ENCODE measurements at places on chromosomes 1 and 21. TPM values are rescaled to one million over a fixed set of nuclear protein-coding genes. Genes with fewer than 3 reads are reported as not detected.

DNALI1 gene
- not detected for total RNA-seq

ATP1B1 gene
- 2.9 TPM for total RNA-seq

C1QC gene
- total RNA-seq, result not detected

CD5L gene
- total RNA-seq, result not detected

CAPN9 gene
- total RNA-seq, result not detected

DNA sequence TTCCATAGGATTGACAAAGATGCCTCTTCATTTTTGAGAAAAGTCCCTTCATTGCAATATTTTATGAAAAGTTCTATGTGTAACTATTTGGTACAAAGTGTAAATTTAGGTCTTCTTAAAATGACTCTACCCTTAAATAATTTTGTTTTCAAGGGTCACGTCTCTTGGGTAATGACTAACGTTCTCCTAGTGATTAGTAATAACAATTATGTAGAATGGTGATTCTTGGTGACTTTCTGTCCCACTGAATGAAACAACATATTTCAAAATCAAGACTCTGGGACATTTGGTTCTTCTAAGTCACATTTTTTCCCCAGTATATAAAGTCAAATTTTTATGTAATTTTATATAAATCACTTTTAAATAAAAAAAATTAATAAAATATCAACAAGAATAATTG lies 277.5 kb upstream of the ADAMTS5 start:
- no peaks in the 10 kb centered on the region for H3K36me3 ChIP-seq
- H3K4me3 ChIP-seq, result no peak overlapping the region
- no peaks in the 10 kb centered on the region for H3K4me1 ChIP-seq
- H3K27me3 ChIP-seq, result no peaks in the 10 kb centered on the region

DNA sequence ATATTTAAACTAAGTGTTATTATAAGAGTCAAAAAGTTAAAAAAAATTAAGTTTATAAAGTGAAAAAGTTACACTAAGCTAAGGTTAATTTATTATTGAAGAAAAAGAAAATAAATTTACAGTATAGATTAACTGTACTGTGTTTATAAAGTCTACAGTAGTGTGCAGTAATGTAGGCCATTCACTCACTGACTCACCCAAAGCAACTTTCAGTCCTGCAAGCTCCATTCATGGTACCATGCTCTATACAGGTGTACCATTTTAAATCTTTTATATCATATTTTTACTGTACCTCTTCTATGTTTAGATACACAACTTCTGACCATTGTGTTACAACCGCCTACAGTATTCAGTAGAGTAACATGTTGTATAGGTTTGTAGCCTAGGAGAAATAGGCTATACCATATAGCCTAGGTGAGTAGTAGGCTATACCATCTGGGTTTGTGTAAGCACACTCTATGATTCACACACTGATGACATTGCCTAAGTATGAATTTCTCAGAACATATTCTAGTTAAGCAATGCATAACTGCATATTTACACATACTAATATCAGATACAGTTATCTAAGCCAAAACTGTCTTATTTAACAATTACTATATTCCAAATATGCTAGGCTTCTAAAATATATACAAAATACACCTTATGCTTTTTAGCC lies 80.6 kb upstream of the GFI1 start:
- H3K27me3 ChIP-seq, result no peaks in the 10 kb centered on the region
- DNase-seq, result no peak
- no peak overlapping the region for H3K4me3 ChIP-seq
- H3K4me1 ChIP-seq, result peaks cover 62% of the 10 kb centered on the region

- peak; percentile 81 for DNase-seq
- H3K4me1 ChIP-seq, result peaks cover 89% of the 10 kb centered on the region
Measured at GRCh38 chr1:206703661-206704060, 19.0 kb downstream of the MAPKAPK2 start.

DNA sequence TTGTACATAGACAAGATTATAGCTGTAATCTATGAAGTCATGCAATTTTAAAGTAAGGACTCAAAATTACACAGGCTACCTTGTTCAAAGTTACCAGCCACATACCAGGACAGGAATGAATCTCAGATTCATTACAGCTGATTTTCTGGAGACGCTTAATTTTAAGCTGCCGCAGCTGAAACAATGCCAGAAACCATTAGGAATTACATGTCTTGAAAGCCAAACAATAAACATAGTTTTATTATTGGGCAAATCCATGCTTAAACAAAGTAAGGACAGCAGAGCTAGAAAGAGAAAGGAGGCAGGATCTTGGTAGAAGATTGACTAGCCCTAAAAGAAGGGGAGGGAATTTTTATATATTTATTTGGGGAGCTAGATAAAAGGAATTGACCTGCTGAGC lies 19.2 kb upstream of the CD1D start:
- H3K27me3 ChIP-seq, result peaks cover 33% of the 10 kb centered on the region
- no peak overlapping the region for H3K27ac ChIP-seq
- H3K36me3 ChIP-seq, result no peaks in the 10 kb centered on the region
- no peak overlapping the region for H3K4me3 ChIP-seq

GRCh38 chr1:98653123-98653522 lies 8.4 kb upstream of the SNX7 start:
- no peaks in the 10 kb centered on the region for H3K4me1 ChIP-seq
- no peak overlapping the region for H3K4me3 ChIP-seq
- no peaks in the 10 kb centered on the region for H3K27me3 ChIP-seq
- H3K36me3 ChIP-seq, result no peaks in the 10 kb centered on the region
- no peak for DNase-seq

- DNase-seq, result no peak
- no peak overlapping the region for H3K27ac ChIP-seq
- no peaks in the 10 kb centered on the region for H3K27me3 ChIP-seq
- no peak overlapping the region for H3K4me3 ChIP-seq
Measured at GRCh38 chr1:25952841-25953401, 44.9 kb downstream of the PAFAH2 start.

DNA sequence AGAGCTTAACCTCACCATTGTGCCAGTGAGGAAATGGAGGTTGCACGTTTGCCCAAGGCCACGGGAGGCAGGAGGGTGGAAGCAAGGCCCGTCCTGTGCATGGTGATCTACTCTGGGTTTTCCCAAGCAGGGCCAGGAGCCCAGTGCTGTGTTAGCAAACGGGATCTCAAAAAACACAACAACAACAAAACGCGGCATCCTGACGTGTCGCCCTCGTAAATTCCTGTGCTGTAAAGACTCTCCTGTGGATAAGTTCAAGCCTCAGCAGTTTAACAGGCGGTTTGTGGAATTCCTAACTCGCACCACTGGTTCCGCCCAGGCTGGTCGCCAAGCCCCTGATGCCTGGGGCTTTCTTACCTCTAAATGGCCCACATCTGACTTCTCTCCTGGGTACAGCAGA lies 39.1 kb downstream of the TFF3 start:
- no peaks in the 10 kb centered on the region for H3K27me3 ChIP-seq
- H3K36me3 ChIP-seq, result peaks cover 10% of the 10 kb centered on the region
- H3K4me3 ChIP-seq, result no peak overlapping the region
- no peaks in the 10 kb centered on the region for H3K4me1 ChIP-seq

- no peak for DNase-seq
- no peak overlapping the region for H3K4me3 ChIP-seq
- no peaks in the 10 kb centered on the region for H3K27me3 ChIP-seq
- no peak overlapping the region for H3K27ac ChIP-seq
Measured at GRCh38 chr1:94121411-94121821, 468 bp upstream of the ABCA4 start.

DNA sequence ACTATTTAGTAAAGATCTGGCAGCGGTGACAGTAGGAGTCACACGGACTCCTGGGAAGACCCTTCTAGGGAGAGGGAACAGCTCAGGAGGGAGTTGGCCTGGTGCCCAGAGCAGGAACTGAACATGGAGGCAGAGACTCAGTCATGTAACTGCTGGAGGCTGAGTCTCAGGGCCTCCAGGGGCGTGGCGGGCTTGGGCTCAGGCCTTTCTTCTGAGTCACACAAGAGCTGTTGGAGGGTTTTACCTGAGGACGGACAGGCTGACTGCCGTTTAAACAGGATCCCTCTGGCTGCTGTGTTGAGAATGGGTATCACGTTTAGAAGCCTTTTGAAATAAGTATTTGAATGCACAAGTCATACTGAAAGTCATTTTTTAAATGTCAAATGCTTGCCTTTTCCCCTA lies 7.2 kb upstream of the ETS2 start:
- peaks cover 27% of the 10 kb centered on the region for H3K4me1 ChIP-seq
- peak overlapping the region; percentile 86 for H3K27ac ChIP-seq
- H3K27me3 ChIP-seq, result peaks cover 3% of the 10 kb centered on the region
- no peak overlapping the region for H3K4me3 ChIP-seq
- peak; percentile 73 for DNase-seq

GRCh38 chr1:65872301-65872700 lies 79.6 kb downstream of the PDE4B start:
- no peaks in the 10 kb centered on the region for H3K36me3 ChIP-seq
- H3K4me1 ChIP-seq, result no peaks in the 10 kb centered on the region
- DNase-seq, result no peak
- peaks cover 10% of the 10 kb centered on the region for H3K27me3 ChIP-seq
- H3K4me3 ChIP-seq, result no peak overlapping the region
- H3K27ac ChIP-seq, result no peak overlapping the region

DNA sequence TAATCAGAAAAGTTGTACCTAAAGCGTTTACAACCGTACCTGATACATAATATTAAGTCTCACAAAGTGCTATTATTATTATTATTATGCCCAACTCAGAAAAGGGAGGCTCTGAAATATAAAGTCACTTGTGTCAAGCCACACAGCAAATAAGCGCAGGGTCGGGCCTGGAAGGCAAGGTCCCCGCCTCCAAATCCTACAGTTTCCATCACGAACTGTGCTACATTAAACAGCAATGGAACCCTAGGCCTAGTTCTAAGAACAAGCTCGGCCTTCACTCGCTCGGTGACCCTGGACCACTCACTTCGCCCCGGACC lies 549 bp downstream of the PARS2 start:
- peak; percentile 52 for DNase-seq
- no peaks in the 10 kb centered on the region for H3K27me3 ChIP-seq
- H3K4me1 ChIP-seq, result peaks cover 13% of the 10 kb centered on the region
- peak overlapping the region; percentile 91 for H3K27ac ChIP-seq

GRCh38 chr1:15151377-15151806 lies 2.2 kb upstream of the TMEM51 start:
- H3K27ac ChIP-seq, result no peak overlapping the region
- H3K4me3 ChIP-seq, result no peak overlapping the region
- H3K27me3 ChIP-seq, result peaks cover 49% of the 10 kb centered on the region
- peaks cover 17% of the 10 kb centered on the region for H3K4me1 ChIP-seq
- no peak for DNase-seq
- no peaks in the 10 kb centered on the region for H3K36me3 ChIP-seq

GRCh38 chr1:51926171-51926812 lies 47.8 kb upstream of the NRDC start:
- H3K4me3 ChIP-seq, result no peak overlapping the region
- H3K36me3 ChIP-seq, result no peaks in the 10 kb centered on the region
- peak; percentile 18 for DNase-seq
- peaks cover 2% of the 10 kb centered on the region for H3K4me1 ChIP-seq

DNA sequence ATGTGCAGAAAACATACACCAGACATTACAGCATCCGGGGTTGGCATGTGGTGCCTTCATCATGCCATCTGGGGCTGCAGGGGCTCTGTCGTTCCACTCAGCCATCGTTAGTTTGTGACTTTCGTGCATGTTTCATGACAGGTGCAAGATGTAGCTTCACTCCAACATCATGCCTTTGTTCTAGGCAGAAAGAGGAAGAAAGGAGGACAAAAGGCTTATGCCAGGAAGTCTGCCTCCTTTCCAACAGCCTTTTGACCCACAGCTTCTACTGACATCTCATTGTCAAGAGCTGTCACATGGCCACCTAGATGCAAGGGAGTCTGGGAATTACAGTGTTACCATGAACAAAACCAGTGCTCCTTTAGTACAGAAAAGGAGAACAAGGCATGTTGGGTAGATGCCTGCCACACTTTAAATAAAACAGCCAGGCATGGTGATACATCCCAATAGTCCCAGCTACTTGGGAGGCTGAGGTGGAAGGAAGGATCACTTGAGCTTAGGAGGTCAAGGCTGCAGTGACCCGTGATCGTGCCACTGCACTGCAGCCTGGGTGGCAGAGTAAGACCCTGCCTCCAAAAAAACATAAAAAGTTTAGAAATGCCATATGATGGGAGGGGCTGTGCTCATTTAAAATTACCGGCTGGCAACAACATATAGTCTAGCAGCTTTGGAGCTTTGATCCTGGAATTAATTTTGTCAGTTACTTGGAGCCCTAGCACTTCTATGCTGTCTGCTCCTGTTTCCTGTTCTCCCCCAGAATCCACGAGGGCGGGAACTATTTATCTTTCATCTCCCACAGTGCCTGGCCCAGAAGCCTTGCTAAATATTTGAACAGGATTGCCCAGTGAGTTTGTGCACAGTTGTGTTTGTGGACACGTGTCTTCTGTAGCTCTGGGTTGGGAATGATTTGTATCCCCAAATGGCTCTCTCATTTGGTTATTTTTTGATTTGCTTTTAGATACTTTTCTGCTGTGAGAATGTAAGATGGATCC lies 7.4 kb downstream of the DOP1B start:
- peaks cover 6% of the 10 kb centered on the region for H3K4me1 ChIP-seq
- H3K4me3 ChIP-seq, result no peak overlapping the region
- no peak for DNase-seq
- H3K36me3 ChIP-seq, result peaks cover 15% of the 10 kb centered on the region
- H3K27ac ChIP-seq, result no peak overlapping the region
- no peaks in the 10 kb centered on the region for H3K27me3 ChIP-seq

DNA sequence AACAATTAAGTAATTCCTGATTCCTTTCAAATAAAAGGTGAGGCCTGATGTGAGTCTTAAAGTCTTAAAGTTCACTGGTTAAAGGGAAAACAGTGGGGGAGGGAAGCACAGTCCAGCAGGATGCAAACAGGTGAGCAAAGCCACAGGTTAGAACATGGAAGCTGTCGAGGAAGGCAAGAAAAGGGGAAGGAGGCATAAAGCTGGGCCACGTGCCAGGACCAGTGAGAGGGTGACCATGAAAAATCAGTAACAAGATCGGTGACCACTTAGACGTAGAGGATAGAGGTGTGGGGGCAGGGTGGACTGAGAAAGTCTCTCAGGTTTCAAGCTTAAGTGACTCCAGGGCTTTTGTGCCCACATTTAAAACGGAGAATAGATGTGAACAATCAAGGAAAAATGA lies 231.3 kb downstream of the SETD4 start:
- H3K4me1 ChIP-seq, result peaks cover 3% of the 10 kb centered on the region
- peaks cover 23% of the 10 kb centered on the region for H3K27me3 ChIP-seq
- H3K27ac ChIP-seq, result no peak overlapping the region
- H3K4me3 ChIP-seq, result no peak overlapping the region

GRCh38 chr1:44021581-44022321 lies 9.5 kb downstream of the SLC6A9 start:
- no peak for DNase-seq
- no peak overlapping the region for H3K4me3 ChIP-seq
- no peak overlapping the region for H3K27ac ChIP-seq
- no peaks in the 10 kb centered on the region for H3K4me1 ChIP-seq
- no peaks in the 10 kb centered on the region for H3K27me3 ChIP-seq

DNA sequence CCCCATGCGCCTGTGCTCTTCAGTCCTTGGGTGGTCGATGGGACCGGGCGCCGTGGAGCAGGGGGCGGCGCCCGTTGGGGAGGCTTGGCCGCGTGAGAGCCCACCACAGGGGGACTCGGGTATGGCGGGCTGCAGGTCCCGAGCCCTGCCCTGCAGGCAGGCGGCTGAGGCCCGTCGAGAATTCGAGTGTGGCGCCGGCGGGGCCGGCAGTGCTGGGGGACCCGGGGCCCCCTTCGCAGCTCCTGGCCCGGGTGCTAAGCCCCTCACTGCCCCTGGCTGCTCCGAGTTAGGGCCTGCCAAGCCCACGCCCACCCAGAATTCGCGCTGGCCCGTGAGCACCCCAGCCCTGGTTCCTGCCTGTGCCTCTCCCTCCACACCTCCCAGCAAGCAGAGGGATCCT lies 26.1 kb downstream of the TLR5 start:
- no peaks in the 10 kb centered on the region for H3K36me3 ChIP-seq
- H3K4me1 ChIP-seq, result no peaks in the 10 kb centered on the region
- no peak for DNase-seq
- H3K27me3 ChIP-seq, result no peaks in the 10 kb centered on the region
